ENCODE measurements at places on chromosomes 4 and X.

- DNase-seq: no peak
Observed at GRCh38 chrX:72230290-72230689, 8.5 kb downstream of the ERCC6L start.

- DNase-seq: peak; percentile 88
Observed at GRCh38 chrX:106802388-106803275, at the start of gene TBC1D8B. Gene TBC1D8B, plus strand, starts transcription at chrX:106802673. Its CDS starts 181 bp downstream, at chrX:106802854.

DNA sequence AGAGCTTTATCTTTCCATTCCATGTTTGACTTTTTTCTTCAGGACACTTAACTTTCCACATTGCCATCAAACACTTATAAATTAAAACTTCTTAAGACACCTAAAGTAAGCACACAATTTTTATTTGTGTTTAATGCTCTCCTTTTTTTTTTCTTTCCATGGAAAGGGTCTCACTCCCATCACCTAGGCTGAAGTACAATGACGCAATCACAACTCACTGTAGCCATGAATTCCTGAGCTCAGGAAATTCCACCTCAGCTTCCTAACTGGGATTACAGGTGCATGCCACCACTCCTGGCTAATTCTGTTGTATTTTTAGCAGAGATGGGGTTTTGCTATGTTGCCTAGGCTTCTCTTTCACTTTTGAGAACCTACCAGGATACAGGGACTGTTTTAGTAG lies 7.3 kb downstream of the SMR3A start:
- no peak for DNase-seq

- DNase-seq: no peak
Observed at GRCh38 chr4:87209696-87210095, 10.7 kb downstream of the KLHL8 start.

DNA sequence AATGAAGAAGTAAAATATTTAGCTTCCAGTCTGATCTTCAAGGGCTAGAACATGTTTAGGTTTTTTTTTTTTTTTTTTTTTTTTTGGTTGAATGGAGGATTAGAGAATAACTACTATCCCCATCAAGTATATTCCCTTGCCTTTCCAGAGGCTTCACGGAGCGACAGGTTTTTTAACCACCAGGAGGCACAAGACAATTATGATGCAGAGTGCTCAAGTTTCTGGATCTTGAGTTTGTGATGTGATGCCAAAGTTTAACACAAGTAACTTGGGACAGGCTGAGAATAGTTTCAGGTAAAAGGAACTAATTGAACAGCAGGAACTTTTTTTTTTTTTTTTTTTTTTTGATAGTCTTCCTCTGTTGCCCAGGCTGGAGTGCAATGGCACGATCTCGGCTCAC lies 30.3 kb downstream of the CCNI start:
- DNase-seq: no peak

- DNase-seq: peak; percentile 51
Observed at GRCh38 chrX:54044126-54044876, at the start of gene PHF8. Gene PHF8, minus strand, starts transcription at chrX:54044473. Its CDS starts 1,745 bp downstream, at chrX:54042728.

- DNase-seq: no peak
Observed at GRCh38 chr4:4647041-4647440, 105.2 kb upstream of the STX18 start.

- no peak for DNase-seq
Observed at GRCh38 chr4:159195361-159195769, 92.5 kb downstream of the RAPGEF2 start.

GRCh38 chr4:182225257-182225852 lies 17.8 kb upstream of the TENM3 start:
- no peak for DNase-seq

DNA sequence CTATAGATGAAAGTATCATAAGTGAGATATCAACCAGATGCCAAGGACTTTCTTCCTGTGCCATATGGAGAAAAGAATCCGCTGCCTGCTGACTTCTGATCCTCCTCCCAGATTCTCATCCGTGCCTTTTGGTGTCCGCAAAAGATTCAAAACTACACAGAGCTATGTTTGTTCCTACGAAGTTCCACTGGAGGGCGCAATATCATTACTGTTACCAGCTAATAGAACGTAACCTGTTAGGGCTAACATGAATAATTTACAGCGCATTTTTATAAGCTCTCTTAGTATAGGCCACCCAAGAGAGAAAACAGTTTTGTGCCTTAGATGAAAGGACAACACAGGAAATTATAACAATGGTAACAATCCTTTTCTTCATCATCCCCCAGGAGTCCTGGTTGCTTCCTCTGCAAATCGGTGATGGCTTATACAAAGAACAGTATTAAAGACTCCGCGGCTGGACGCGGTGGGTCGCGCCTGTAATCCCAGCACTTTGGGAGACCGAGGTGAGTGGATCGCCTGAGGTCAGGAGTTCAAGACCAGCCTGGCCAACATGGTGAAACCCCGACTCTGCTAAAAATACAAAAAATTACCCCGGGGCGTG lies 22.8 kb upstream of the CENPVL3 start:
- DNase-seq: peak; percentile 5

DNA sequence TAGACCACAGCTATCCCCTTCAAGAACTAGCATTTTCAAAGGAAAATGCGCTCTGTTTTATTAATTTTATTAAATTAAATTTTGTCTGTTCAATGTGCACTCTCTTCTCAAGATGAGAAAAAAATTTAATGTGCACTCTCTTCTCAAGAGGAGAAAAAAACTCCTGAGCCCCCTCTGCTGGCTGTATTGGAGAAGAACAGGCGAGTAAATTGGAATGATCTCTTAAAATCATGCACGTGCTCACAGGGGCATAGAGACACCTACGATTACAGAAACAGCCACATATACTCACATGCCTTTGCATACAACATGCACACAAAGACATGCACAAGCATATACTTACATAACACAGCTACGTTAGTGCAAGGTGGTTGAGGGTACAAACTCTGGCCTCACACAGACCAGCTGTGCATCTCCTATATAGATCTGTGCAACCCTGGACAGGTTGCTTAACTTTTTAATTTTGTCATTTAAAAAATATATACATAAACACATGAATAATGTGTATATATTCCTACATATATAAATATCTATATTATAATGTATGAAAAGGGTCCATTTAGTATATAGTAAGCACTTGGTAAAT lies 176.2 kb upstream of the CXorf66 start:
- DNase-seq: peak; percentile 20

GRCh38 chrX:12421918-12422317 lies 283.6 kb downstream of the FRMPD4 start:
- no peak for DNase-seq

GRCh38 chr4:105373324-105373723 lies 100.5 kb downstream of the PPA2 start:
- no peak for DNase-seq

- no peak for DNase-seq
Observed at GRCh38 chrX:101359966-101360365, 11.4 kb upstream of the TIMM8A start.

GRCh38 chr4:54727346-54727745 lies 69.6 kb downstream of the KIT start:
- no peak for DNase-seq

GRCh38 chrX:46180258-46180687 lies 364.9 kb downstream of the ZNF674 start:
- no peak for DNase-seq

DNA sequence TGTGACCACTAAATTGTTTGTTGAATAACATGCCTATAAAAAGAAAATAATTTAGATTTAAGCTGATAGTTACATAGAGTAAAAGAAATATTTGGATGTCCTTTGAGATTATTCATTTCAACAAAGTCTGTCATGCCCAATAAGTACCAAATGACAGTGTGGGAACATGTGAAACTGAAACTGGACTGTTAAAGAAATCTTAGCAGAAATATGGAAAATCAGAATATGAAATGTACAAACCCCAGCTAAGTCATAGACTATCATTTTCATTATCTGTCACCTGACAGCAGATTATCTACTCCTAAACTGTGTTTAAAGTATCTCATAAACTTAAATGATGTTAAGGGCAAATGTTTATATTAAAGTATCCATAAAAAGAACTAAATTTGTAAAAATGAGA lies 437.8 kb upstream of the FAM241A start:
- DNase-seq: no peak

DNA sequence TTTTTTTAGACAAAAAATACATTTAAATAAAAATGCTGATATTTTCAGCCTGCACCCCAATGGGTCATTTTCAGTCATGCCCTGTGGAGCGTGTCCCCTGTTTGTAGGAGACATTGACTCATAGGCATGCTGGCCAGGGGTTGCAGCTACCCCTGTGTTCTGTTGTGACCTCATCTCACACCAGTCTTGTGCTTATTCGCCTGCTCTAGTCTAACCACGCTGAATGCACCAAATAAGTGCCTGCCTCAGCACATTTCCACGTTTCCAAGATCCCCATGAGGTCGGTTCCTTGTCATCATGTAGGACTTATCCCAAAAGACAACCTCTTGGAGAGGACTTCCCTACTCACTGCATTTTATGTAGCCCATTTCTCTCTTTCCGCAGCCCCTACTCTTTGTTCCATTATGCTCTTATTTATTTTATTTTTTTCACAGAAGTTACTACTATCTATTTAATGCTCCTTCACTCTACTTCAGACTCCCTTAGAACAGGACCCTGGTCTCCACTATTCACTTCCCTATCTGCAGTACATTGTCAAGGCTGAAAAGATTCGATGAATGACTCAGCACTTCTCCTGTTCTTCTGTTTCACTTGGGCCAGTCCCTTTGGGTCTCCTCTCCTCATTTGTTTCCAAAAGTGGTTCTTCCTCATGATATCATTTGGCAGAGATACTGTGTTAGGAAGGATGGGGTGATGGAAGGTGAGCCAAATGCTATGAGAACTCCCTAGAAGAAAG lies 109.7 kb downstream of the MSL3 start:
- DNase-seq: no peak

GRCh38 chr4:52142816-52143215 lies 91.7 kb downstream of the SPATA18 start:
- DNase-seq: no peak

DNA sequence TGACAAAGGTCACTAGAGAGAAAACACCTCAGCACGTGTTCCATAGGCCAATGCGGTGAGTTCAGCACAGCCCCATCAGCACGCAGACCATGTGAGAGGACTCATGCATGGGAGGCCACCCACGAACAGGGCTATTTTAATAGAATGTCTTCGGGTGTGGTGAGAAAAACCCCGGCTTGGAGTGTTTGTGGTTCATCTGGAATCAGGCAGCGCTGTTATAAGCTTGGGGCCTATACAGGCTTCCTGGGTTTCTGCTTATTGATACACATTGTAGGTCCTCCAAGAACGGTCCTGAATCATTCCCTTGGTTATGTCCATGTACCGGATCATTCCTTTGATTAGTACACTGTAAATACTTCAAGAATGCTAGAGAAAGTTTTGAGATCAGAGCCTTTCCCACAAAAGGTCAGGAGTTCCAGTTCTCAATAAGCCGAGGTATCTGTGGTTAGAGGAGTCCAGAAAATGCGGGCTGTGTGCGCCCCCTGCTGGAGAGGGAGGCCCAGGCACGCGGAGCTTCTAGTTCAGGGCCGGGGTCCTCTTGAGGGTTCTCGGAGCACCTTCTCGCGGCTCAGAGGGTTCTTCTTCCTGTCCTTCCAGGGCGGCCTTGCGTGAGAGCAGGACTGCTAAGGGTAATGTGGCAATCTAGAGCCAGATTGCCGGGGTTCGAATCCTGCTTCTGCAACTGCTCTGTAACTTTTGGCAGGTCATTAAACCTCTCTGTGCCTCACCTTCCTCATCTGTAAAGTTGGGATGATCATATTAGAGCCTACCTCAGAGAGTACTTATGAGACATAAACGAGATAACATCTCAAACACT lies 51.8 kb downstream of the TLR10 start:
- peak; percentile 32 for DNase-seq

- DNase-seq: no peak
Observed at GRCh38 chrX:109389917-109390316, 92.0 kb downstream of the GUCY2F start.

Data from Panc1 (cell line).